ENCODE measurements at places on chromosomes 2 and 18. TPM values are rescaled to one million over a fixed set of nuclear protein-coding genes. Genes with fewer than 3 reads are reported as not detected.

GRCh38 chr2:133360190-133360589 is 208.1 kb downstream of the NCKAP5 start:
- DNase-seq, result no peak

DNA sequence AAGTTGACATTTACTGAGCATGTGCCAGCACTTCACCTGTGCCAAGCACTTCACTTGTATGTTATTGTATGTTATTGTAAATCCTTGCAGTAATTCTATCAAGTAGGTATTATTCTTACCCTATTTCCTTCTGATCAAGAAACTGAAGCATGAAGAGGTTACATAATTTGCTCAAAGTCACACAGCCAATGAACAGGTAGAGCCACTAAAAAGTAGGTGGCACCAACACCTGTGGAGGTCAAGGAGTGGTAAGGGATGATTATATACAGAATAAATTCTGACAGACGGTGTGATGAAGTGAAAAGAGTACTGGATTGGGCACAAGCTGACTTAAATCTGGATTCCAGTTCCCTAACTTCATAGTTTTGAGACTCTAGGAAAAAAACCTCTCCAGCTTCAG is 71.0 kb downstream of the SPIRE1 start:
- no peak for DNase-seq

GRCh38 chr2:19914266-19914975 is 12.6 kb upstream of the TTC32 start:
- no peak for DNase-seq

The SPP2 gene
- not detected for total RNA-seq

GRCh38 chr2:45860136-45861121 is 209.0 kb downstream of the PRKCE start:
- DNase-seq, result no peak

The XDH gene
- 0.41 TPM for total RNA-seq

The ANKRD30B gene
- total RNA-seq, result not detected

The SLC14A1 gene
- 6.0 TPM for total RNA-seq

DNA sequence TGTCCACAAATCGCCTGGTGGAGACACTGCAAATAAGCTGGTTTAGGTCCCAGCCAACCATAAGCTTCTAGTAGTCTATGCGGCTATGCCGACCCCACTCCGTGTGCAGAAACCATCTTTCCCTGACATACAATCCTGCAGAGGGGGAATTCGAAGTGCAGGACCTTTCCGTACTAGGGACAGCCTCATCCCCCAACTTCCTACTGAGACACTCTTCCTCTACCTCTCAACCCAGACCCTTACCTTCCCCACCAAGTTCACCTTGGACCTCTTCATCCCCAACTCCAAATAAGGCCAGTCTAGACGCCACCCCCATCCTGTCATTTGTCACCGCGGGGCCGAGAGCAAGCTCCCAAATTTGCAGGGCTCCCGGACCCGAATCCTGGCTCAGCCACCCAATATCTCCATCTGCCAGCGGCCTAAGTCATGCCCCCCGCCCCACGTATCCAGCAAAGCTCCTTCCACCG is 496 bp downstream of the SUCLG1 start:
- DNase-seq, result no peak
